ENCODE measurements at places on chromosomes 5 and 9. TPM values are rescaled to one million over a fixed set of nuclear protein-coding genes. Genes with fewer than 3 reads are reported as not detected.

GRCh38 chr5:72647806-72648205, 140.6 kb upstream of the ZNF366 start:
- H3K4me1 ChIP-seq = no peaks in the 10 kb centered on the region
- H3K27ac ChIP-seq = no peak overlapping the region
- no peaks in the 10 kb centered on the region for H3K36me3 ChIP-seq
- DNase-seq = no peak
- H3K4me3 ChIP-seq = no peak overlapping the region

DNA sequence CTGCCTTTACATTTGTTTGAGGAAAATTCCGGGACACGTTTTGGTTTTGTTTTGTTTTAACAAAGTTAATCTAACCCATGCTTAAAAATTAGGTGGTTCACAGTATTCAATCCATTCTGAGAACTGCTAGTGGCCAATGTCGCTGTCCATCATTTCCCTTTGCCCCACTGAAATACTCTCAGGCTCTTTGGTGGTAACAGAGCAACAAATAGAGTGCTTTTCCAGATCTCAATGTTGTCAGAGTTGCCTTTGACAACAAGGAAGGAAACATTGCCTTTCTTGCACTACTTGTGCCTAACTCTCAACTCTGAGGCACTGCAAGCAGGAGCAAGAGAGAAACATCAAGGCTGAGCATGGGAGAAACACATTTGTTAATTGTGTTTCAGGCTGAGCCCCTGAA, 154.0 kb downstream of the MCTP1 start:
- H3K36me3 ChIP-seq = no peaks in the 10 kb centered on the region
- H3K4me1 ChIP-seq = no peaks in the 10 kb centered on the region
- H3K27ac ChIP-seq = no peak overlapping the region
- no peaks in the 10 kb centered on the region for H3K27me3 ChIP-seq
- no peak overlapping the region for H3K4me3 ChIP-seq
- no peak for DNase-seq

DNA sequence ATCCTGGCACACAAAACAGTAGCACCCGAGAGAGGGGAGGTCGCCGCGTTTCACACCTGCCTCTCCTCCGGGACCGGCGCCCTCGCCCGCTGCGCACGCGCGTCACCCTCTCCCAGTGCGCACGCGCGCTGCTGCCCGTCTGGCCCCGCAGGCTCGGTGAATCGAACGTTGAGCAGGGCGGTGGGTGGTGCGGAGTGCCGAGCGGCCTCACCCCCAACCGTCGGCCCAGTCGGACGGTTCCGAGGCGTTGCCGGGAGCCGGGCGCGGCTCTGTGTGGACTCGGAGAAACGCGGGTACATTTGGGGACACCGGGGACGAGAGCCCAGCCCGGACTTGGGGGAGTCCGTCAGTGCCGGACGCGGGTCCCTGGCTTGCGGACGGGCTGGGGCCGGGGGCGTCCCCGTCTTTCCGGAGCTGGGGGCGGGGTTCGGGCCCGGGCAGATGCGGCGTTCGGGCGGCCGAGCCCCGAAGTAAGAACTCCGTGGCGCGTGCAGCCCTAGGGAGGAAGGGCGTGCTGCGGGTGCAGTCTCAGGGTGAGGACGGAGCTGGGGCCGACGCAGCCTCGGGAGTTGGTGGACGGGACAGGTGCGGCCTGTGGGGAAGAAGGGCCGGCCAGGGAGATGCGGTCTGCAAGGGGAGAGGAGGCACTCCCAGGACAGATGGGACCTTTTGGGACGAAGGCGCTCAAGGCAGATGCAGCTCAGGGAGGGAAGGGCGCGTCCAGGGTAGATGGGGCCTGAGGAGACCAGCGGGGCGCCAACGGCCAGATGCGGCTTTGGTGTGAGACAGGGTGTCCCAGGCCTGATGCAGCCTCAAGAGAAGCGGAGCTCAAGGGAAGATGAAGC, at the start of gene POMT1:
POMT1 (plus strand) TSS at position 138 of the 845 bp plus-strand sequence. CDS start 1,301 bp downstream, outside the sequence.
- H3K4me1 ChIP-seq = peaks cover 28% of the 10 kb centered on the region
- DNase-seq = no peak
- H3K4me3 ChIP-seq = peak within 1 kb of the TSS; percentile 76
- no peak within 1 kb of the TSS for H3K27ac ChIP-seq
- H3K36me3 ChIP-seq = peaks cover 7% of the 10 kb centered on the region

- peak overlapping the region; percentile 48 for H3K27ac ChIP-seq
- no peaks in the 10 kb centered on the region for H3K27me3 ChIP-seq
- H3K4me3 ChIP-seq = peak overlapping the region; percentile 19
Measured at GRCh38 chr5:66582499-66583165, 13.6 kb upstream of the MAST4 start.

- no peak overlapping the region for H3K27ac ChIP-seq
- no peak for DNase-seq
- H3K4me3 ChIP-seq = no peak overlapping the region
- no peaks in the 10 kb centered on the region for H3K27me3 ChIP-seq
- peaks cover 4% of the 10 kb centered on the region for H3K36me3 ChIP-seq
Measured at GRCh38 chr9:15433661-15434060, 11.0 kb downstream of the SNAPC3 start.

DNA sequence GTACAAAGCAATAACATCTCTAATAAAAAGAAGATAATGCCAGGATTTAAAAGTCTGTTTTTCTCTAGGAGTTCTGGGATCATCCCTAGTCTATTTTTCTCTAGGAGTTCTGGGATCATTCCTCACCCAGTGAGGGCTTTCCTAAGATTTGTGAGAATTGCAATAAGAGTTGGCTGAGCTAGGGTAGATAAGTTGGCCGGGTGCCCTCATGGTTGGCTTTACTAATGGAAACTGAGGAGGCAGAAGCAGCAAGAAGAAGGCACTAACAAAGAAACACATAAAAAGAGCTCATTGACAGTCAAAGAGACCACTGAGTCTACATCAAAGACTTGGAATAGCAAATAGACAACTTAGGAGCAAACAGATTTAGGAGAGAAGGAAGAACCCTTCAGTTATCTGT, 4.2 kb downstream of the SLC1A3 start:
- H3K36me3 ChIP-seq = peaks cover 7% of the 10 kb centered on the region
- no peak overlapping the region for H3K27ac ChIP-seq
- H3K4me1 ChIP-seq = peaks cover 17% of the 10 kb centered on the region
- no peak for DNase-seq
- no peaks in the 10 kb centered on the region for H3K27me3 ChIP-seq
- no peak overlapping the region for H3K4me3 ChIP-seq

- H3K4me3 ChIP-seq = no peak overlapping the region
- peaks cover 3% of the 10 kb centered on the region for H3K27me3 ChIP-seq
- H3K27ac ChIP-seq = no peak overlapping the region
Measured at GRCh38 chr9:18422296-18423036, 51.5 kb upstream of the ADAMTSL1 start.

The PCDHA9 gene
- 0.01 TPM for polyA plus RNA-seq

The ADAMTS13 gene
- polyA plus RNA-seq = 1.2 TPM

Measured in keratinocyte (primary cell).